ENCODE measurements at places on chromosomes 2 and 18.

GRCh38 chr2:204835786-204836185 is 290.5 kb downstream of the PARD3B start:
- no peak for DNase-seq

- no peak for DNase-seq
Measured at GRCh38 chr18:51385270-51385669, 187.8 kb upstream of the MEX3C start.

GRCh38 chr2:134029418-134029817 is 224.5 kb upstream of the MGAT5 start:
- DNase-seq = no peak

GRCh38 chr18:10286580-10287150 is 167.8 kb upstream of the APCDD1 start:
- no peak for DNase-seq

DNA sequence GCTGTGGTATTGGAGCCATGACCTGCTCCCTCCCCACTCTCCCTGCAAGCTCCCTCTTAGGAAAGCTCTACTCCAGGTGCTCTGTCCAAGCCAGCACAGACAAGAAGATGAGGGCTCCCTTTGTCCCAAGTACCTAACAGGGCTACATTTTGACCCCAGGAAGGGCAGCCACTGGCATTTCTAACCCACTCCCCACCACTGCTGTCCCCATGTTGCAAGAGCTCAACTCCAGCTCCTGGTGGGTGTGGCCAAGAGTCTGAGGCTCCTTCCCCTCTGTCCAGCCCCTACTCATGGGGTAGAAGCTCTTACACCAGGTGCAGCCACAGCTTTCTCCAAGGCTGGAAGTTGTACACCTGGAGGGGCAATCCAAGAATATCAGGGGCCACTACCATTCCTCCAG is 127.0 kb upstream of the NPAS2 start:
- DNase-seq = no peak

DNA sequence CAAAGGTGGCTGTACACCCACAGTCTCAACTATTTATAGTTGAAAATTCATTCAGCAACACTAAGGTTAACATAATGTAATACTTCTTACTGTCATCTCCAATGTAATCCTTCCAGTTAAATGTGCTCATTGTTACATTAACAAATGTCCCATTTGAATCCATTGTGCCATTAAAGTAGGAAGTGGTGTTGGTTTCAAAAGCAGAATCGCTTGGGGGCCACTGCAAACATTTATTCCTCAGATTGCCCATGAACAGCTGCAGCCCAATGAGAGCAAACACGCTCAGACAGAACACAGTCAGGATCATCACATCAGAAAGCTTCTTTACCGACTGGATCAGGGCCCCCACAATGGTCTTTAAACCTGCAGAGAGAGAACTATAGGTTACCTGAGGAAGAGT is 41.4 kb downstream of the SCN3A start:
- DNase-seq = no peak

- DNase-seq = no peak
Measured at GRCh38 chr2:11499081-11499743, 33.3 kb upstream of the E2F6 start.

DNA sequence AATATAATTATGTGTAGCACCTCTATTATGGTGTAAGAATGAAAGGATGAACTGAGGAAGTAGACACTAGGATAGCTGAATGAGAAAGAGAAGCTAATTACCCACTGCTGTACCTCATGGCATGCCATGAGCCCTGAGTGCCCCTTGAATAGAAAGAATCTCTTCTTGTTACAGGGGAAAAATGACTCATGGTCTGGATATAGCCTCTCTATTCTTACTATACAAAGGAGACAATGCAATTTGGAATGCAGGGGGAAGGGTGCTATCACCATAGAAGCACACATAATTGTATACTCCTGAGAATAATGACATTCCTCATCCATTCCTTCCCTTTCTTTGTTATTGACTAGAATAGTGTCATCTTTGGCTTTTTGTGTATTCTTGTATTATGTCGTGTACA is 385.2 kb downstream of the CDH7 start:
- DNase-seq = peak; percentile 12

DNA sequence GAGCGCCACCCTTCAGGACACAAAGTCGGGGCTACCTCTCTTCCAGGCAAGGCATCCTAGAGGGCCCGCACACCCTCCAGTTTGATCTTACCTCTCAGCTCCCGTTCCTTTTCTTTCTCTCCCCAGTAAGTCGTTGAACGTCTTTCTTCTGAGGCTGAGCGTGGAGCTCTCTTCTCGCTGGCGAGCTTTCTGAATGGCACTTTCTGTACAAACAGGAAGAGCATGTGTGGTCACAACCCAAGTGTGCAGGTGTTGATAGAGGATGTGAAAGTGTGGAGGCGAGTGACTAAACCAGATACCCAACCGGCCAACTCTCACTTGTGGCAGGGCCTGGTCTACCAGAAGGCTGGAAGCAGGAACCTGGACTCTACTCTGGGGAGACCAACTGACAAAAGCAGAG is at the start of gene AFF3:
Gene AFF3, minus strand, starts transcription at position 198 of the 400 bp plus-strand sequence. CDS start 38,136 bp downstream, outside the sequence.
- no peak for DNase-seq

GRCh38 chr18:58901783-58902182 is 37.1 kb downstream of the ZNF532 start:
- no peak for DNase-seq

DNA sequence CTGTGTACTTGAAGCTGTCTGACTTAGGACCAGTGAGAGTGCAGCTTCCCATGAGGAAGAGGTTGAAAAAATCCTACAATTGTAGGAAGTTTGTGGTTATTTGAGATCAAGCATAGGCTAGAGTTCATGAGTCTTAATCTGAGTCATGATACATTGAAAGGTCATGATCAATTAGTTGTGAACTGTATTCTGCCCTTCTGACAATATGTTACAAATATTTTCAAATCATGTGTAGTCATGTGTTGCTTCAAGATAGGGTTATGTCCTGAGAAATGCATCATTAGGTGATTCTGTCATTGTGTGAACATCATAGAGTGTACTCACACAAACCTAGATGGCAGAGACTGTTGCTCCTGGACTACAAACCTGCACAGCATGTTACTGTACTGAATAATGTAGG is 68.4 kb upstream of the MFF start:
- no peak for DNase-seq

GRCh38 chr2:100992262-100992661 is 9.8 kb upstream of the RPL31 start:
- DNase-seq = no peak

- no peak for DNase-seq
Measured at GRCh38 chr2:237574894-237575868, 8.8 kb downstream of the PRLH start.

DNA sequence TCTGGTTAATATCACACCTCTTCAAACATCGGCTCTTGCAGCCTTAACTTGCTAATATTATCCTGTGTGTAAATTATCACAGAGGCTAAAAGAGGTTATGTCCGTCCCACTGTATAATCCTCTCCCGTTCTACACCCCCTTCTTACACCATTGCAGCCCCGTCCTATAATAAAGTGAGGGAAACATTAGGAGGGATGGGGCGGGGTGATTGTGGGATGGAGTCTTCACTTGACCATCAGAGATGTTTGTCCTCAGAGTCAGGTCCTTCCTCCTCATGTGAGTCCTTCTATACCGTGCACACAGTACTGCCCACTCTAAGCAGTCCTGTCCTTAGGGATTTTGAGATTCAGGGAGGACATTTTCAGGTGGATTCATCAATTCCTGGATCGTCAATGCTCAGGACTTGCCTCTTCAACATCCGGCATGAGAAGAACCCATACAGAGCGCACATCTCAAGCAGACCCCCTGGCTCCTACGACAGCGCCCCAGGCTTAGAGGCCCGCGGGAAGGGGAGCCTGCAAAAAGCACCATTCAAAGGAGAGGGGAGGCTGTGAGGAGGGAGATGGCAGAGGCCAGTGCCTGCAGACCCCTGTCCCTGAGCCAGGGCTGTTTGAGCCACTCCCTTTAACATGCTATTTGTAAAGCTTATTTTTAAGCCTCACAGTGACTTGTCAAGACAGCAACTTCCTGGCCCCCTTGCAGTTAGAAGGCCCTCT is 42.8 kb upstream of the ASB18 start:
- DNase-seq = no peak

- DNase-seq = no peak
Measured at GRCh38 chr18:41121116-41121826, 833.8 kb upstream of the PIK3C3 start.

GRCh38 chr2:216283038-216283900 is 89.0 kb downstream of the MARCHF4 start:
- peak; percentile 80 for DNase-seq

GRCh38 chr2:25036221-25036559 is 5.7 kb upstream of the EFR3B start:
- DNase-seq = no peak

DNA sequence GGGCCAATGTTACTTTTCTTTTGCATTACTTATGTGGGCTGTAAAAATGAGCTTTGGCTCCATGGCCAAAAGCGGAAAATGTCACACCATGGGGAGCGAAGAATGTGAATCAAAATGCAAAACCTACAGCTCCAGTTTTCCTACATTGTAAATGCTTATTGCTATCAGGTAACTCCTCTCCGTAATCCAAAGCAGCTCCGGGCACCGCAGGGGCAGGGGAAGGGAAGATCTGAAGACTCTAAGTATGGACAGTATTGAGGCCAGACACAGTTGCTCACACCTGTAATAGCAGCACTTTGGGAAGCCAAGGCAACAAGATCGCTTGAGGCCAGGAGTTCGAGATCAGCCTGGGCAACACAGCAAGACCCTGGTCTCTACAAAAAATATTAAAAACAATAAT is 7.1 kb upstream of the AGFG1 start:
- DNase-seq = no peak

GRCh38 chr18:67581178-67581577 is 64.7 kb upstream of the DSEL start:
- no peak for DNase-seq

DNA sequence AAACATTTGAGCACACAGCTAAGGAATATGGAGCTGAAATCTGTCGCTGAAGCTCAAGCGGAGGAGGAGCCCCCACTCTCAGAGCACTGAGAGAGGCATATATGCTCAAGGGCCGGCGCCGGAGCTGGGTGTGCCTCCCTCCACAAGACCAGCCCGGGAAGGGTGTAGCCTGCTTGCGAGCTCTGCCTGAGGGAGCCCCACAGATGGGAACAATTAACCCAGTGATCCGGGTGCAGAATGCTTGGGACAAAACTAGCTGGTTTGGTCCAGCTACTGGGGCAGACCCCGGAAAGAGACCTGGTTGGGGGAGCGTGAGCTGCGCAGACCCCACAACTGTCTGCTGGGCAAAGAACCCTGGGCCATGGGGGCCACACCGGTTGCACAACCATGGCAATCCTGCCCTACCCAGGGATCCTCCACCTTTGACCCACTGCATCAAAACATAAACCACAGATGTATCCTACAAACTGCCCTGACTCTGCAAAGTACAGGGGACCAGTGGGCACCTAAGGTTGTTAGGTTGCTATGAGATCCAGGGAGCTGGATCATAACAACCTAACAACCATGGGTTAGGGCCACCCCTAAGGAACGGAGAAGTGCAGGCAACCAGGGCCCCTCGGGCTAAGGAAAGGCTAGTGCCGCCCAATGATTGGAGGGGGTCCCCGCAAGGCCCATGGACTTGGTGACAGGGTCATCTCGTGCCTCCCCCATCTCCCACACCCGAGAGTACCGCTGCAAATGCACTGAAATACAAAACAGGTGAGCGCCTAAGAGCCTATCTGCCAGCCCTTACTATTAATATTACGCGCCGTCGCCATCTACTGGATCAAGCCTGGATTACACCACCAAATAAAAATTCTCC is 53.4 kb upstream of the SCN1A start:
- peak; percentile 62 for DNase-seq

GRCh38 chr2:21155365-21156136 is 31.8 kb downstream of the TDRD15 start:
- DNase-seq = no peak

DNA sequence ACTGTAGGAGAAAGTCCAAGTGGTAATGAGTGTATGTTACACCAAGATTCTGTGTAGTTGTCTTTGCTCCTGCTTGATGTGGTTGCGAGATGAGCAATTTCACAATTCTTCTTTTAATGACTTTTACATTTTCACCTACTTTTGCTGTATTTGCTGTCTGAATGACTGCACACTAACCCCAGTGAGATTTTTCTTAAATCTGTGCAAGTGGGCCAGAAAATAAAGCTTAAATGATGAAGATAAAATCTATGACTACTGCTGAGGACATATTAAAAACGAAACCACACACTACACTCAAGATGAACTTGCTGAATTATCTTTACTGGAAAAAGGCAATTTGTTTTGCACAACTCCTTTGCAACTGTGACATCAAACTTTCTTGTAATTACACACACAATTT is 4.1 kb downstream of the LDAH start:
- no peak for DNase-seq

DNA sequence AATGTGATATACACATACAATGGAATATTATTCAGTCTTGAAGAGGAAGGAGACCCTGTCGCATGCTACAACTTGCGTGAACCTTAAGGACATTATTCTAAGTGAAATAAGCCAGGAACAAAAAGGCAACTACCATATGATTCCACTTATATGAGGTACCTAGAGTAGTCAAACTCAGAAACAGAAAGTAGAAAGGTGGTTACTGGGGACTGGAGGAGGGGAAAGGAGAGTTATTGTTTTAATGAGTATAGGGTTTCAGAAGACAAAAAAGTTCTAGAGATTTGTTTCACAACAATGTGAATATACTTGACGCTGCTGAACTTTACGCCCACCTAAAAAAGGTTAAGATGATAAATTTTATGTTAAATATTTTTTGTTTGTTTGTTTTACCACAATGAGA is 47.0 kb downstream of the CXCR4 start:
- DNase-seq = no peak

DNA sequence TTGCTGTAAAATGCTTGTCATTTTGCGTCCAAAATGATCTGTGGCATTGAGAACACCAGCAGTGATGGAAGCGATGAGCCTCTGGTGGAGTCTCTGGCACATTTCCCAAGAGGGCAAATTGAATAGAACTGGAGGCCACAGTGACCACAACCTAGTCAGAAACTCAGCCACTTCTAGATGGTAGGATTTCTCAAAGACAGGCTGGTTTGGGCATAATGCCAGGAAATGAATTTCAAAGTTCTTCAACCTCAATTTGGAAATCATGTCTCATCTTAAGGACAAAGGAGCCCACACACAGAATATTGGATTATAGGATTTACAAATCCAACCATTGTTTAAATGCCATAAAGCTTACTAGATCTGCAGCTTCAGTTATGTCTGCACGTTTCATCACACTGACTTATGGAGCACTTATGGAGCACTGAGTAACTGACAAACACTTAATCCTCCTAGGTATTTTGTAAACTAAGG is 132.1 kb downstream of the COL6A3 start:
- no peak for DNase-seq

DNA sequence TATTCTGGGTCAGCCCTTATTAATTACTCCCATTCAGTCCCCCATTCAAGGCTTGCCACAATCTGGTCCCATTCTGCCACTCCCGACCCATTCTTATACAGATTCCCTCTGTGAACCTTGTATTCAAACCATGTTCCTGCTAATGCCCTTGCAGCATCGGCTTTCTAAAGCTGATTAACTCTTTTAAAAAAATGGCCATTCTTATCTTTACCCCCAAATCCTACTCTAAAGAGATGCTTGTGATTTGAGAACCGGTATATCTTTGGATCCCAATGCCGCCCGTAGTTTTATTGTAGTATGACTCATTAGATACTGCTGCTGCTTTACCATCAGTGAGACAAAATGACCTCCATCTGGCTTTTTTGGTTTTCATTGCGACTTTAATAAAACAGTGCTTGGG is 72.2 kb downstream of the XRCC5 start:
- DNase-seq = no peak
